NCI-H1930 (cell line): ENCODE measurements at places on chromosomes 2 and 18.

GRCh38 chr2:234490271-234491091, 6.4 kb downstream of the ARL4C start:
- no peak for DNase-seq

DNA sequence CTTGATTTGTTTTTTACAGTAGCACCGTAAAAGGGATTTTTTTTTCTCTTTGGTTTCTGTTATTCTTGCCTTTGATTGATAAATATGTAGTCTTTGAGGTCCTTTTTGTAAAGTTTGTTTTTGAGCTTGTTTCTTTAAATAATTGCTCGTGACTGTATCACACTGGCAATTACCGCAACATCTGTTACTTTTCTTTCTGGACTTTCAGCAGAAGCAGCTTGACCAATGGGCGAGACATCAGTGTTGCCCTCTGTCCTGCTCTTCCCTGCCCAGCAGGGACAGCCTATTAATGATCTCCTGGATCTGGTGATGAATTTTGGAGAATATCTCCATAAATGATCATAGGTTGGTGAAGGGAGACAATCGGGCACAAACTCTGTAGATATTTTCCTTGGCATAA, 74.9 kb downstream of the TDRD15 start:
- no peak for DNase-seq

GRCh38 chr2:215314896-215315295, 3.0 kb downstream of the ATIC start:
- DNase-seq: no peak

DNA sequence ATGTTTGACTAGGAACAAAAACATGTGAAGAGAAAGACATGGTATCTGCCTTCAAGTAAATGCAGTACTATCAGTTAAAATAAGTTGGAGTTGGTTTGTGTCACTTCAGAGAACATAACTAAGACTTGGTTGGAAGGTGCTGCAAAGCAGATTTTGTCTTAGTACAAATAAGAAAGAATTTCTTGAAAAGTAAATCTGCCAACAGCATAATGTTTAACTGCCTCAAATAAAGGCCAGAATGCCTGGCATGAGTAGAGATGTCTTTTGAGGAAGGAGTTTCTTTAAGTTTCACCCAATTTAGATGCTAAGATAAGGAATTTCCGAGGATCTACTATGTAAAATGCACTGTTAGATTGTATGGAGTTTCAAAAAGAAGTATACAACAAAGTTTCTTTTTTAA, 409.7 kb downstream of the PIK3C3 start:
- DNase-seq: no peak

DNA sequence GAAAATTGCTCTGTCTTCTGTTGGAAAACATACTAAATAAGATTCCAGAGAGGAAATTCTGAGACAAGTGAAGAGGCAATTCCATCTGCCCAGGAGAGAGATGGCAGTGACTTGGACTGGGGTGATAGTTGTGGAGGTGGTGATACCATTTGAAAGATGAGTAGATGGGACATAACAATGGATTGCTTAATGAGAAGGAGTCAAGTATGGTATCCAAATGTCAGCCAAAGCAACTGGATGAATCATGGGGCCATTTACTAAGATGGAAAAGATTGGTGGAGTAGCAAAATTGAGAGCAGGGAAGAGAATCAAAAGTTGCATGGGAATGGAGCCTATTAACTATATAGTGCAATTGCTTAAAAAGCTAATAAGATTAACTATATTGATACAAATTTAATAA, 222.1 kb downstream of the ETAA1 start:
- no peak for DNase-seq

- DNase-seq: no peak
Observed at GRCh38 chr2:11790228-11790627, 43.8 kb downstream of the LPIN1 start.

DNA sequence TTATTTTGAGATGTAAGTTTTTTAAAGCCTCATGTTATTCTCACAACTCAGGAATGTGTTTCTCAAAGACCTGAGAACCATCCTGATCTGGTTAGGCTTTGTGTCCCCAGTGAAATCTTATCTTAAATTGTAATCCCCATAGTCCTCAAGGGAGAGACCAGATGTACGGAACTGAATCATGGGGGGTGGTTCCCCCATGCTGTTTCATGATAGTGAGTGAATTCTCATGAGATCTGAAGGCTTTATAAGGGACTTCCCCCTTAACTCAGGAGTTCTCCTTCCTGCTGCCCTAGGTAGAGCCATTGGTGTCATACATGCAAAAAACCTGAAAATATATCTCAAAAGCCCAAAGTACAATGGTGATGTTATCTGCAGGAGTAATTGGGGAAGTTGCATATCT, 836.7 kb downstream of the CBLN2 start:
- DNase-seq: no peak

DNA sequence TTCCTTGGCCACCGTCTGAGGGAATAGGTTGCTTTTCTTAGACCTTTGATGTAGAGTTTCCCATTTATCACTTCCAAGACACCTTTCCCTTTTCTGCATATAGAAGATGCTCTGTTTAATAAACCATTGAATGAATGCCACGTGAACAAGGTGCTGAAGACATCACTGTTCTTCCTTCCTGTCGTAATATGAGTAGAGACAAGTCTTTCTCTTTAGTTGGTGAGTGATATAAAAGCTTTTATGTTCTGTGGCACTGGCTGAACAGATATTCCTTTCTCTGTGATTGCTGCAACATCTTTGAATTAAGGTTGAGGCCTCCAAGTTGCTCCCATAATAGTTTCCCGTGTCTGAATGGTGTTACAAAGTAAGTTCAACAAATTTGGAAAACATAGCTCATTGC, 38.7 kb downstream of the TTC39C start:
- DNase-seq: no peak

DNA sequence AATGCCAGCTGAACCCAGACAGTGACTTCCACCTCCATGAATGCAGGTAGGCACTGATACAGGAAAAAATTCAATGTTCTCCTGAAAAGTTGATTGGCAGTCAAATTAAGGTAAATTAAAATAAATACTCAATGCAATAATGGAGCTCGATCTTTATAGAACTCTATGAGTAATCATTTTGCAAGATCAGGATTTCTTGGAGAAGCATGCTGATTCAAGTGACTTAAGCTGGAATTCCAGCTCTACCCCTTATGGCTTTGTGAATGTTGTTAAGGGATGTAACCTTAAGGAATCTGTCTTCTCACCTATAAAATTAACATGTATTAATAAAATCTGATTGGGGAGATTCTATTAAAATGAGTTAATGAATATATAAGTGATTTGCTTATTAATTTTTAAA, 145.1 kb downstream of the QPCT start:
- no peak for DNase-seq

DNA sequence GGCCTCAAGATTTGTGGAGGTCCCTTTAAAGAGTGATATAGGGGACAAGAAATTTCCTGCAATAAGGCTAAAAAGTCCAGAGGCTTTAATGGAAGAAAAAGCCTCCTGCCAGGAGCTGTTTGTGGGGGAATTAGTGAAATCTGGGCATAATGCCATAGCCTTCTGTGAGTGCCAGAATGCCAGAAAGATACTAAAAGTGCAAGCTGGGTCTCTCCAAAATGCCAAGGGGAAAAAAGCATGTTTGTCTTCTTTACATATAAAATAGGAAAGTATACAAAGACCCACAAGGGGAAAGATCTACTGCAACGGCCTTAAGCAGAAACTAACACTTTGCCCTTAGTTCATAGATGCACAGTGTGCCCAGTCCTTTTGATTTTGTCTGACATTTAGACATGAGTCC, 647.7 kb upstream of the ZNF804A start:
- DNase-seq: no peak

- DNase-seq: no peak
Observed at GRCh38 chr2:3280197-3280596, 97.4 kb downstream of the EIPR1 start.

DNA sequence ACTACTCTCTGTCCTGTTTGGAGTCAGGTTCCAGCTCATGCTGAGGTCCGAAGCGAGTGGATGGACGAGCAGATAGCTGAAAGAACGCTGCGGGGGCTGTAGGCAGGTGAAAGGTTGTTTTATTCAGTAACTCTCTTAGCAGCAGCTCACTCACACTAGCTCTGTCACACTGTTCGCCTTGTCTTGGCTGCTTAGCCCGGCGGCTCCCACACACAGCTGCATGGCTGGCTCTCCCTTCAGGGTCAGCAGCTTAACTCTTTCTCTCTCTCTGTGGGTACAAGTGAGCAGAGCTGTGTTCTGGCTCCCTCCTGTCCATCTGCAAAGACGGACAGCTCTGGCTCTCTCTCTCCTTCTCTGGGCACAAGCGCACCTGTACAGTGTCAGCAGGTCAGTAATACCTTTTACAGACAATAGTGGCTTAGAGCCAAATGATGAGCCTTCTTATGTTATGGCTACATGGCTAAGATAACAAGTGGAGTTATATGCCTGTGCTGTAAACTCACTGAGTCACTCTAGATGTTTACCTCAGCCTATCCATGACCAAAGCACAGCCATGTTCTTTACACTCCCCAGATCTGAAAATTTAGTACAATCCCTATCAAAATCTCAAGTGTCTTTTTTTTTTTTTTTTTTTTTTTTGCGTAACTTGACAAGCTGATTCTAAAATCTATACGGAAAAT, 149.3 kb downstream of the GALNT1 start:
- no peak for DNase-seq

DNA sequence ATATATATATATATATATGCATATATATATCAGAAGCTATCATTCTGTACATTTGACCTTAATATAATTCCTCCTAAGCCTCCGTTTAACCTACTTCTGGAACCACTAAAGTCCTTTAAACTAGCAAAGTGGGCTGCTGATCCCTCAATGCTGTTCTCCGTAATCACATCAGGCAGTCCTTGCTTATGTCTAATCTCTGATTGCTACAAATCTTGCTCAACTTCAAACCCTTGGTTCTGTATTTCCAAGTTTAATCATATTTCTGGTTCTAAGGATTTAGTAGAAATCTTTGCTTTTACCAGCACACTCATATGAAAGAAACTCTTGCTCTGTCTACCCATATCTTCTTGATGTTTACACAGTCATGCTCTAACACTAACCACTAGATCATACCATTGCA, 91.5 kb upstream of the GALNT13 start:
- DNase-seq: no peak

DNA sequence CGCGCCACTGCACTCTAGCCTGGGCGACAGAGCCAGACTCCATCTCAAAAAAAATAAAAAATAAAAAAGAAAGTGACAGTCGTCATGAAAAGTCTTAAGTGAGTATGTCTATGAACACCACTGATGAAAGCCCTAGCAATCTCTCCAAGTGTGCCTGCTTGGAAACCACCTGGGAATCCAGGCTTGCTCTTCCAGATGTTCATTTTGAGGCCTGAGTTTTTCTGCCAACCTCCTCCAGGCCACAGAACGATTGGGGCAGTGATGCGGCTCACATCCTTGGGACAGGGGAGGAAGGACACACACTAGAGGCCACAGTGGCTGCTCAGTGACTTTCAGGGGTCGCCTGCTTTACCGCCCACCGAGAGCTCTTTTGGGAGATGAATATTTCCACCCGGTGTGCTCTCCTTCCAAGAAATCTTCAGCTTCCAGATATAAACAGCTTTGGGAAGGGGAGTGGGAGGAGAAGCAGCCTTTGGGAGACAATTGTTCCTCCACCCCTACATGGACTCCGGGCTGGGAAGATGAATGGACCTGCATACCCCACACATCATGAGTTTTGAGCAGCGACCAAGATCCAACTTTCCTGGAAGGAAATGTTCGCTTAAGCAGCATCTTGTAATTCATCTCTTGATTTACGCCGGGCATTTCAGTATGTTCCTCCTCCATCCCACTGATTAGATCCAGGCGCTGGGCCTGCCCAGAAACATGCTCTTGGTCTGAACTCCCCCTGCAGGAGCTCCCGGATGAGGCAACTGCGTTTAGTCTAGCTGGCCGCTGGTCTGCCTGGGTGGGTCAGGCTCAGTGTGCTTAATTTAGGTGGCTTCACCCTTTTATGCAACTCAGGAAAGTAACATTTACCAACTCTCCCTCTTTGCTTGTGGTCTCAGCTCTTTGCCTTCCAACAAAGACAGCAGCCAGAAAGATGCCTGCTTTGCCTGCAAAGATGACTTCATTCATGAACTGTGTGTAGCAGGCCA, 6.2 kb upstream of the ARMC9 start:
- no peak for DNase-seq

GRCh38 chr18:35029770-35030169, 11.4 kb upstream of the MAPRE2 start:
- DNase-seq: no peak

- DNase-seq: no peak
Observed at GRCh38 chr18:58866773-58867150, 2.1 kb downstream of the ZNF532 start.

GRCh38 chr18:70329071-70329470, 40.2 kb downstream of the SOCS6 start:
- DNase-seq: no peak

- DNase-seq: no peak
Observed at GRCh38 chr2:236610991-236611821, 41.6 kb downstream of the ACKR3 start.

- no peak for DNase-seq
Observed at GRCh38 chr2:108330979-108331378, 42.3 kb downstream of the SULT1C2 start.

DNA sequence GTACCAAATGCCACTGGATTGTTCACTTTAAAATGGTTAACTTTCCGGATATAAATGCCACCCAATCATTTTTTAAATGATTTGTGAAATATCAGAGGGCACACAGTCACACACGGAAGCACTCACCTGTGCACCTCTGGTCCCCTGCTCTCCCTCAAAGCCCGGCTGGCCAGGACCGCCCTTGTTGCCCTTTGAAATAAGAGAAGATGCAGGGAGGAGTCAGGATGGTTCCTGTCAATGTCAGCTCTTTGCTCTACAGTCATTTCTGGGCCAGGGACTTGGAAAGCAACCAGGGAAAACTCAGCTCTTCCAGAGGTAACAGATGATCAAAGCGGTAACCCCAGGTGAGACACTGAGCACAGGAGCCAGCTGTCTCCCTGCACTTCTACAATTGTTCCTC, 60.7 kb downstream of the COL6A3 start:
- DNase-seq: no peak

GRCh38 chr2:120924924-120925323, 189.3 kb downstream of the GLI2 start:
- no peak for DNase-seq

DNA sequence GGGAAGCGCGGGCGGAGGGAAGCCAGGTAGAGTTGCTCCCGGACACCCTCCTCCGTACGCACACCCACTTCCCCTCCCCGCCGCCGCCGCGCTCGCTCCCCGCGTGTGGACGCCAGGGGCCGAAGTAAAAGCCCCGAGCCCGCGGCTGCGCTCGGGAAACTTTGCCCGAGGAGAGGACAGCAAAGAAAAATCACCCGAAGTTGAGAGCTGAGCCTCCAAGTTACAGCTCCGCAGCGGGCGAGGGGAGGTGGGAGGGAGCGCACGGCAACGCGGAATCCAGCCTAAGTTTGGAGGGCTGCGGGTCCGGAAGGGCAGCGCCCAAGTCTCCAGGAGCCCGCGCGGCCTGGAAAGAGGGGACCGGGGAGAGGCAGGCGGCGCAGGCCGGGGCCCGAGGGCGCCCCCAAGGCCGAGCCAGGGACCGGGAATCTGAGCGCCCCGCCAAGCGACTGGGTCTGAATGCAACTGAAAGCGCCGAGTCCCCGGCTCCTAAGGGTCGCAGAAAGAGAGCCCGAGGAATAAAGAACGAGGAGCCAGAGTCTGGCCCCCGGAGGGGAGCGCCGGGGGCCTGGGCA, 706 bp upstream of the BCL11A start:
- no peak for DNase-seq

GRCh38 chr18:23401400-23402347, 51.4 kb upstream of the RIOK3 start:
- DNase-seq: no peak
